ENCODE measurements at places on chromosomes 2 and 18.

DNA sequence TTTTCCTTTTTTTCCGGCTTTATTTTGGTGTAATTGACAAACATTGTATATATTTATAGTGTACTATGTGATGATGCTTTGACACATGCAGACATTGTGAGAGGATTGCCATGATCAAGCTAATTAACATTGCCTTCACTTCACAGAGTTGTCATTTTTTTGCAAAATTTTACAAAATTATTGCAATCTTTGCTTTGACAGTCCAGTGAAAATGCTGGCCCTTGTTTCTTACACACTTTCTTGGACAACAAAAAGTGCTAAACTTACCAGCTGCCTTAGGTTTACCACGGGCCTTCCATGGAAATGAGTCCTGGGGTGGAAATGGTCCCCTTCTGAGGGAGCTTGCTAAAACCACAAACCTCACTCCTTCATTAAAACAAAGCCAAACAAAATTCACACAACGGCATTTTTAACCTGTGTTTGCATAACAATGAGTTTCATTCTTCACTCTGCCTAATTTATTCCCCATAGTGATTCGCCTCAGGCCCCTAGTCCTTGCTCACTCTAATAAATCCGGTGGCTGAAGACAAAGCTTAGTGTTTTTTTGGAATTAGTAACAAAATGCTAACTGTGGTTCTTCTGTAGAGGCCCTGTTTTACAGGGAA, 32.2 kb downstream of the LINC00305 start:
- no peak for DNase-seq

DNA sequence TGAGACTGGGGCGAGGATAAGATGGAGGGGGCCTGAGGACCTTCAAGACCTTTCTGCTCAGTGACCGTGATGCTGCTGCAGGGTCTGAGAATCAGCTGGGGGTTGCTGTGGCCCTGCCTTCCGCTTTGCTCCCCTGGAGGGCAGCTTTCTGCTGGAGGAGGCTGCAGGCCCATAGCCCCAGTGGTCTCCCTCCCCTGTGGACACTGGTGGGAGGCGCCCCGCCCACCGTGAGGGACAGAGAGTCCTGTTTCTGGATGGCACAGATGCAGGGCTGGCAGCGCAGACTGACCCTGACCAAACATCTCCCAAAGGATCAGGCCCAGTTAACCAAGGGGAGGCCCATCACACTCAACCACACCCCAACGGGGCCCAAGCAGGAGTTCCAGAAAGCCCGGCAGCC, 42.8 kb downstream of the PLB1 start:
- no peak for DNase-seq

GRCh38 chr2:135662088-135662487, 79.6 kb upstream of the UBXN4 start:
- no peak for DNase-seq

GRCh38 chr2:46519265-46519664, 39.9 kb downstream of the TMEM247 start:
- DNase-seq = no peak

DNA sequence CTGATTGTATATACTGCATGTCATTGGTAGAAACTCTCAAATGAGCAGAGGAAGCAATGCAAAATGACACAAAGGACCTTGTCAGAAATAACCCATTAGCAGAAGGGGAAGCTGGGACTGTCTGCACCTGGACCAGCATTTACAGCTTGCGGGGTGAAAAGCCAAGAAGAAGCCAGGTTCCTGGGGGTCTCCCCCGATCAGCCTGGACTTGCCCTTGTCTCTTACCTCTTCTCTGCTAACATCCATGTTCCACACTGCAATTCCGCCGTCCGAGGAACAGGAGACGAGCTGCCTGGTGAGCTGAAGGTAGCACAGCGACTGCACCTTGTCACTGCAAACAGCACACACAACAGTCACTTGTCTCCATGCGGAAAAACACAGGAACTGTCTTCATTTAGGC, 51.1 kb downstream of the WDFY1 start:
- DNase-seq = no peak

- DNase-seq = no peak
Measured at GRCh38 chr2:138215958-138216357, 251.7 kb downstream of the HNMT start.

GRCh38 chr2:40166006-40166405, 285.9 kb downstream of the SLC8A1 start:
- no peak for DNase-seq

DNA sequence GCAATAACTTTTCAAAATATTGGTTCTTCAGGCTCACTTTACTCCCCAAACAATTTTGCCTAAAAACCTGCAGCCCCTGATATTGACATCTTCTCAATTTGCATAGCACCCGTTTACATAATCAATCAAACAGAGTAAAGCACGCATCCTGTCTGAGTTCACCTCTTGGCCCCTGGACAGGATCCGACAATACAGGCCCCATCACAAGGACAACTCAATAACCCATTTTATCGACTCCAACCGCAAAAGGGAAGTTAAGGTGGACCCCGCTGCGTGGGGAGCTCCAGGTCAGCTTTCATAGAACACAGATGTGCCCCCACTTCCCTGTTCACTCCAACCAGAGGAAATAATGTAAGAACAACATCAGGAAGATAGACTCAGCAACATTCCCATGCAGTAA, 44.7 kb downstream of the TTC32 start:
- no peak for DNase-seq

DNA sequence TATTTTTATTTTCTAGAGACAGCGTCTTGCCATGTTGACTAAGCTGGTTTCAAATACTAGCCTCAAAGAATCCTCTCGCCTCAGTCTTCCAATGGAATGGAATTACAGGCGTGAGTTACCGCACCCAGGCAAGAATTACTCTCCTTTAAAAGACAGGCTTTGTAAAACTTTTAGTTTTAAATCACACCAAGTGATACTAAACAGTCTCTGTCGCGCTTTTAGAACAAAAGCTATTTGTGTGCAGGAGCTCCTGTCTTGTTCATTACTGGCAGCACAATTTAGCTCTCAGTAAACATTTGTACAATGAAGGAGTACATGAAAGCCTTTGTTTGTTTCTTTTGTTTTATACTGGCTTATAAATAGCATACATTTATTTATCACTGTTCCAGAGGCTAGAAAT, 1719.2 kb upstream of the PIK3C3 start:
- DNase-seq = no peak

- DNase-seq = no peak
Measured at GRCh38 chr18:48227206-48227605, 182.0 kb downstream of the ZBTB7C start.

GRCh38 chr2:55616551-55617174, 759 bp downstream of the PPP4R3B start:
- peak; percentile 62 for DNase-seq

DNA sequence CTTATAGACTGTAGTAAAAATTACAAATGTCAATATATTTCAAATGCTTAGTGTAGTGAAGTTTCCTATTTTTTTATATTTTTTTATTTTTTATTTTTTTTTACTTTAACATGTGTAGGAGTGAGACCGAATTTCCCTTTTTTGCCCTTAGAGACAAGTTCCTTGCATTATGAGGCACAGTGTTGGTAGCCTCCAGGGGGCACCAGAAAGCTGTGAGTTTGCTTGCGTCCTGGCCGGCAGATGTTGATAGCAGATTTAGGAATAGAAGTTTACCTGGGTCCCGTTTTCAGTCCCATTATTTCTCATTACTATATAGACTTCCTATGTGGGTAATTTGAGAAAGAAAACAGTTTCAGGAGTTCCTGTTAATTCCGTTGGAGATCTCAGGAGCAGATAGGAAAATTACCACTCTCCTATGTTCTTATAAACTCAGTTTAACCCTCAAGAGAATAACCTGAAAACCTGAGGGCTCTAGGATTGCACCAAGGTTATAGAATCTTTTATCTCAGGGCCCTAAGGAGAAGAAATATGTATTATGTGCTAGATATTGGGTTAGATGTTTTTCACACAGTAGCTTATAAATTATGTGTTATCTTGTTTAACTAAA, 157.5 kb upstream of the SESTD1 start:
- DNase-seq = peak; percentile 12

- peak; percentile 58 for DNase-seq
Measured at GRCh38 chr2:98771721-98772524, 41.0 kb upstream of the MGAT4A start.

- DNase-seq = no peak
Measured at GRCh38 chr2:154459286-154459685, 239.2 kb upstream of the KCNJ3 start.

DNA sequence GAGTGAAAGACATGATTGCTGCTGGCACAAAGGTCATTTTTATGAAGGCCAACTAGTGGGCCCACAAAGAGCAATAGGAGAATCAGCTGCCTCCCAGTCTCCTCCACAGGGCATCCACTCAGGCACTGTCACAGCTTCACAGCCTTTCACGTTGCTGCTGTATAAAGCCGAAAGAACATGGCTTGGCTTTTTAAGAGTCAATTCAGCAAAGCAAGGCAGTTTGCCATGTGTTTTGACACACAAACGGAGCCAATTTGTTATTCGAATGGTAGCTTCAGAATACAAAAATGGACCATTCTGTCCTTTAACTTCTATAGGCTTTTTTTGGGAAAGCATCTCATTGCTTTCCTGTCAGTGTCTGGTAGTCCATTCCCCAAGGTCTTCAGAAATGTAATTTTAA, 283.4 kb upstream of the PARD3B start:
- no peak for DNase-seq

DNA sequence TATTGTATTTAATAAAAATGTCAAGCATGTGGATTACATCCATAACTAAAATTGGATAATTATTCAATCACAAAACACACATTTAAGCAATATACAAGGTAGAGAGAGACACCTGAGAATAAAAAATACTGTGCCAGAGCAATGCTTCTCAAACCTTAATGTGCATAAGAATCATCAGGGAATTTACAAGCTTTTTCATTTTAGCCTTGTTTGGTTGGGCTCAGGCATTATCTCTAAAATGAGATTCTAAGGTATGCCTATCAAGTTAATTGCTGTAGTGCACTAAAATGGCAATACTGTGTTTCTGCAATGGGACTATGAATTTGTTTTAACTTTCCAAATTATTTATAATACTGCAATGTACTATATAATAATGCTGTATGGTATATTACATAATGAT, 983 bp downstream of the MOB1A start:
- no peak for DNase-seq

DNA sequence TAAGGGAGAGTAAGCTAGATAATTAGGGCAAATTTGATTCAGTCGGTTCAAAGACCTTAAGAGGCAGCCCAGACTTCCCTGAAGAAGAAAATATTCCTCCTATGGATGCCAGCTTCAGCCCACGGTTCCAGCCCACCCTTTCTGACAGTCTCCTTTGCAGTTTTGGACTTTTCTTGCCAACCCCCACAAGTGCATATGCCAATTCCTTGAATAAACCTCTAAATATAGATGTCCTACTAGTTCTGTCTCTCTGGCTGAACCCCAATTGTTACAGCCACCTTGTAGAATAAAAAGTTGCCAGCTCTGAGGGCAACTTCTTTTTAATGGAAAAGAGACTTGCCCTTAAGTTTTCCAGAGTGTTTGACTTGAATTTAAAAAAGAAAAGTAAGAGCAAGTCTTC, 111.7 kb downstream of the PID1 start:
- no peak for DNase-seq

- DNase-seq = no peak
Measured at GRCh38 chr2:202841090-202841867, 30.3 kb downstream of the ICA1L start.

- DNase-seq = no peak
Measured at GRCh38 chr2:121343191-121343590, 58.2 kb upstream of the TFCP2L1 start.
